ENCODE measurements at places on chromosomes 2 and 18.

GRCh38 chr2:159146996-159147666, 139.4 kb downstream of the WDSUB1 start:
- DNase-seq, result peak; percentile 54

DNA sequence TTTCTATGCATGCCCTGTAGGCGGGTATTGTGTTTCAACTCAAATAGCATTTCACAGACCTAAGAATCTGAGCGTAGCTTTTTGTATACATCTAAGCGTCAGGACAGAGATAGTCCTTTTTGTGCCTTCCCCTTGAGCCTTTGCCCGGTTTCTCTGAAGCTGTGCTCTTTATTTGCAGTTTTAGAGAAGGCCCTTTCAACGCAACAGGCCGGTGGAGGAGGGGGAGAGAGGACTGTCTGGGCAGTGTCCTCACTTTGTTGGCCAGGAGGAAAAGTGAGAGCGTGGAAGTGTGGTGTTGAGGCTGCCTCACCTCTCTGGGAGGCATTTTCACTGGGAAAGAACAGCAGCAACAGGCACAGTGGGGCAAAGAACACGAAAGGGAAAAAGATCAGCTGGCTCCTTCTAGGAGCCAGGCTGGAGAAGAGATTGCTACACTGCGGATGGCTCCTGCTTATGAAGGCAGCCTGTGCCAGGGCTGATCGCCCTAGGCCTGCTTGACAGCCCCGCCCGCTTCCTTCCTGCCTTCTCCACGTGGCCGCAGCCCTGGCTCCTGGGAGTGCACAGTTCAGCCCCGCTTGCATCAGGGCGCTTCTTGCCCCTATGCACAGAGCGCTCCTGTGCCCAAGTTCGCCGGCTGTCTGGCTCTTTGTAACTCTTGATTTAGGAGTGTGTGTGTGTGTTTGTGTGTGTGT, 195.6 kb upstream of the POU3F3 start:
- peak; percentile 8 for DNase-seq

GRCh38 chr2:99489063-99489760, 605 bp downstream of the REV1 start:
- DNase-seq, result peak; percentile 68

DNA sequence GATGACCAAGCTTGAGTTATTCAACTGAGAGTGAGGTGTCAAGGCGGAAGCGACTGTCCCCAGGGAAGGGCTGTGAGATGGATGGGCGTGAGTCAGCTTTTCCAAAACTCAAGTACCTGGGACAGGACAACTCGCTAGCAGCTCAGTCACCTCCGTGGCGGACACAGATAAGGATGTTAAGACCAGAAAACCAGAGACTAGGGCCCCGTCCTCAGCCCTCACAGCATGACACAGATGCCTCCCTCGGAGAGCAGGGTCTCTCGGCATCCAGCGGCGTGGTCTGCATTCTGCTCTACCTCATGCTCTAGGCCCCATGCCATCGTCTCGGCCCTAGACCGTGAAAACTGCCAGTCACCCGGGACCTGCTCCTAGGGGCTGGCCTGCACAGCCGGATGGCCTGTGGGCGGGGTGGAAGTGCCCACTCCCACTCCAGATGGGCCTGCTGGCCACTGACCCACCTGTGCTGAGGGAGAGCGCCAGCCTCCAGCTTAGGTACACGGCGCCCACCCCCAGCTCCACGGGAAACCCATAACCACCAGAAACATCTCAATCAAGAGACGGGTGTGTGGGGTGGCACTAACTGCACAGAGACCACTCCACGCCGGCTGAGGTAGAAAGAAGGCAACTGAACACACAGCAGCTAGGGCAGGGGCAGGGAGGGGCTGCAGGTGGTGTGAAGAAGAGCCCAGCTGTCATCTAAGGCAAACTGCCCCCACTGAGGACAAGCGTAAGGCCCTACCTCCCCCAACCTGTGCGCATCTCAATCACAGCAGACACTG, 39.8 kb downstream of the ANO7 start:
- no peak for DNase-seq

- DNase-seq, result no peak
Measured at GRCh38 chr2:224747765-224748164, 31.6 kb upstream of the CCDC195 start.

- DNase-seq, result no peak
Measured at GRCh38 chr2:29615841-29616240, 305.5 kb downstream of the ALK start.

DNA sequence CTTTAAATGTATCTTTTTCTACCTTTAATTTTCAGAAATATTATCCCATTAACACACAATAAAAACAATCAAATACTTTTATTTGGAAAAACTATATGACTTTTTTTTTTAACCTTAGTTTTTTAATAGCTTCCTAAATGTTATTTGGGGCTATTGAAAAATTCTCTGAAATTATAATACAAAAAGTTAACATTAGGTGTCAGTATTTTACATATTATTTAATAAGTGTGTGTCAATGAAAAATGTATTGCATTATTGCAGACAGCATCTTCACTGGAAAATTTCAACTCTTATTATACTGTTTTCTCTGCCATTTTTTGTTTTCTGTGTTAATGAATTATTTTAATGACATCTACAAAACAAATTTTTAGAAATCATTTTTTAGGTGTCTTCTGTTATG, 51.1 kb upstream of the ARHGAP15 start:
- DNase-seq, result no peak

DNA sequence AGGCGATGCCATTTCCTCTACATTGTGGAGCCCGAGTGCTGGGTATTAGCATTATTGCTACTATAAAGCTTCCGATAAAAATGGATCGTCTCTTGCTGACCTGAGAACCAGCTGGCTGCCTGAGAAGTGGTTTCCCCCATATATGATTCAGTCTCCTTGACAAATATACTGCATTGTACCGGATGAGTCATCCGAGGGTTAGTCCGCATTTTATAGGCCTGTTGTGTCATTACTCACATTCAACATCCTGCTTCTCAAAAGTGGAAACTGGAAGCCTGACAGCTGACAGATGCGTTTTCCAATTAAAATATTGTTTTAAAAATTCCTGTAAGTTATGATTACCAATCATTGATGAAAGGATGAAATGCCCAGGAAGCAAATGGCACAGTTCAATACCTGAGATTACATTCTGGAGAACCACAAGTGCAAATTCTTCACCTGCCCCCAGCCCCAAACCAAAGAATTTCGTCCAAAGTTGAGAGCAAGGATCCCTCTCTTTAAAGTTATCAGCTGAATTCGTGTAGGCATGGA, 65.7 kb downstream of the SPRED2 start:
- DNase-seq, result no peak

GRCh38 chr2:98782570-98782969, 51.6 kb upstream of the MGAT4A start:
- DNase-seq, result no peak

- DNase-seq, result no peak
Measured at GRCh38 chr2:137873536-137874244, 90.6 kb upstream of the HNMT start.

DNA sequence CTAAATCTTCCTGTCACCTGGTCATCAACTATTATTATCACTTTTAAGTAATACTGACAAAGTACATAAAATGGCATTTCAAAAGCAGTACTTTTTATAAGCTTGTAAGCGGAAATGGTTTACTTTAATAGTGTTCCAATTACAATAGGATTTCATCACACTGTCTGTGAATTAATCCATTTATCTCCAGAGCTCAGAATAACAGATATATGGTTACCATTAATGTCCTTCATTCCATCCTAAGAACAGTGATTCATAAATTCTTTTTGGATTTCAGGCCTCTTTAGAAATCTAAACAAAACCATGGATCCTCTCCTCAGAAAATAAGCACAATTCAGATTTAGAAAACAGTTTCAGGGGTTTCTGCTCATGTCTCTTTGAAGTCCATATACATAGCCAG, 68.4 kb downstream of the PID1 start:
- no peak for DNase-seq

DNA sequence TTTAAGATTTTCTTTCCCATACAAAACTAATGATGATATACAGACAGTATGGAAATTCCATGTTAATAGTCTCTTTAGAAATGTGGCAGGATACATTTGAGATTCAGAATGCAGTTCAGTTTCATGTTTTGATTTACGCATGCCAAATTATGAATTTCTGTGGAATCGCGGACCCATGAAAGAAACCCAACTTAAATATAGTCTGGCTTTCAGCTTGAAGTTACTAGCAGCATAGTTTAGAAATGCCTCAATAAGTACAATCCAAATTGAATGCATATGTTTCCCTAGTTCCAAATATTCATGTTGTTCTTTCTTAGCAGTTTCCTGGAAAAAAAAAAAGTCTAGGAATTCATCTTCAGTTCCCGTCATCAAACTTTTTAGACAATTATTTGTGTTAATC, 164.1 kb upstream of the RASGRP3 start:
- DNase-seq, result no peak

DNA sequence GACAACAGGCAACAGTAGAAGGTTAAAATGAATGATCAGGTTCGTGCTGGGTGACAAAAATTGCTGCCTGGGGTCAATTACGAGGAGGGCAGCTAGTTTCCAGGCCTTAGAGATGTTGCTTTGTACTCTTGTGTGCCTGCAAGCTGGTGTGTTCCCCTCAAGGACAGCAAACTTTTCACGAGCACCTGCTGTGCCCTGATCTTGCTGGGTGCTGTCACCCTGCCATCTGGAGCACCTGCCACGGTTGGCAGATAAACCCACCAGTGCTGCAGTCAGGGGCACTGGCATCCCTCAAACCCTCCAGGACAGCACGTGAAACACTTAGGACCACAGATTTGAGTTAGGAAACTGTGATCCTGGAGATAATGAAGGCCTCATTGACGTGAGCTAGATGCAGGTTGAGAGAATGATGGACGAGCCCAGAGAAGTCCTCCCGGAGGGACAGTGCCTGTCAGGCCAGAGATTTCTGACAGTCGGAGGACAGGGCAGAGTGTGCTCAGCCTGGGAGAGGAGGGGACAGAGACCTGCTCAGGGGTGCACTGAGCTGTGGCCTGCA, 104.3 kb upstream of the RAB12 start:
- DNase-seq, result no peak

- no peak for DNase-seq
Measured at GRCh38 chr2:105188343-105188742, 53.2 kb upstream of the GPR45 start.

DNA sequence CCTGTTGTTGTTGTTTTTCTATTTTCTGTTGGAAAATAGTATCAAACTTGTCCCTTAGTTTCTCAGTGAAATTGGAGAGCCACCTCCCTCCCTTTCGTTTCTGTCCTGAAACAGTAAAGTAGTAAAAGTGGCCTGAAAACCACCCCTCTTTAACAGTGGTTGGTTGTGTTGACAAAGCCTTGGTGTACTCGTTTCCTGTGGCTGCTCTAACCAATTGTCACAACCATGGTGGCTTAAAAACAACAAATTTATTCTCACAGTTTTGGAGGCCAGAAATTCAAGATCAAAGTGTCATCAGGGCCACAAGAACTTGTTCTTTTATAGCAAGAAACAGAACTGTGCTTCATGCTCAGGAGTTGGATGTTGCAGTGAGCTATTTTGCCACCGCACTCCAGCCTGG, 4.0 kb upstream of the DYSF start:
- no peak for DNase-seq

GRCh38 chr2:16040271-16041010, 100.1 kb downstream of the MYCN start:
- DNase-seq, result no peak

- DNase-seq, result peak; percentile 86
Measured at GRCh38 chr2:65186872-65187851, 40.5 kb upstream of the ACTR2 start.

GRCh38 chr2:36420569-36421181, 65.1 kb downstream of the CRIM1 start:
- no peak for DNase-seq

GRCh38 chr18:47755102-47755456, 175.4 kb downstream of the SMAD2 start:
- DNase-seq, result no peak

- DNase-seq, result no peak
Measured at GRCh38 chr2:236785611-236786057, 216.0 kb downstream of the ACKR3 start.

GRCh38 chr2:168404764-168405163, 51.3 kb upstream of the CERS6 start:
- DNase-seq, result no peak

DNA sequence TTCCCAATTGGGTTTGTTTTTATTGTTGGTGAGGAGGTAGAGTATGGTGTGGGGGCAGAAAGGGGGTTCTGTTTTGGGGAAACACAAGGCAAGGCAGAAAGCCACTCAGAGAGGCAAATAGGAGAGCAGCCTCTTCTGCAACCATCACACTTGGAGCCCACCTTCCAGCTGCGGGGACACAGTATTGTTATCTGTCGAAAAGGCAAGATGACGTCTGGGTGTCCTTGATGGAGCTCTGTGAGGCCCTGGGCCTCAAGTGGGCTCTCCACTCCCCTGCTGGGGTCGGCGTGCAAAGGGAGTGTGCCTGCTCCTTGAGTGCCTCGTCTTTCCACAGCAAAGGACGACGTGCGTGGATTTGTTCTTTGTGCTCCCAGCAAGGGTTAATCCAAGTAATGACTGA, 227.6 kb downstream of the ANAPC1 start:
- DNase-seq, result no peak

DNA sequence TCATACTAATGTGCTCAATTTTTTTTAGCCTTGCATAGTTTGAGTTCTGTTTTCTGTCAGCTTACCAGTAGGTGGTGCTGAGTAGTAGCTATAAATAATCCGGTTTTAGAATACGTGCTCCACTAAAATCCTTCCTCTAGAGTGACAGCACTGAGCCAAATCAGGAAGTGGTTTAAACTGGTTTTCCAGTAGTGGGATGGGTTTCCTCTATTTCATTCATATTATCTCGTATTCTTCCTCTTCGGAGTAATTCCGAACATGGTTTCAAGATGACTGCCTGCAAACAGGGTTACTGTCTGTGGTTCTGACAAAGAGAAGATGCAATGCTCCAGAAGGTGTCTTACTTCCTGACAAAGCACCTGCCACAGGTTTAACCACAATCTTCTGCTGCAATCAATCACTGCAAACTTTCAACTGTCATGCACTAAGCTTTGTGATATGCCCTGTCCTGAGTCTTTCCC, 496.9 kb upstream of the VRK2 start:
- no peak for DNase-seq

DNA sequence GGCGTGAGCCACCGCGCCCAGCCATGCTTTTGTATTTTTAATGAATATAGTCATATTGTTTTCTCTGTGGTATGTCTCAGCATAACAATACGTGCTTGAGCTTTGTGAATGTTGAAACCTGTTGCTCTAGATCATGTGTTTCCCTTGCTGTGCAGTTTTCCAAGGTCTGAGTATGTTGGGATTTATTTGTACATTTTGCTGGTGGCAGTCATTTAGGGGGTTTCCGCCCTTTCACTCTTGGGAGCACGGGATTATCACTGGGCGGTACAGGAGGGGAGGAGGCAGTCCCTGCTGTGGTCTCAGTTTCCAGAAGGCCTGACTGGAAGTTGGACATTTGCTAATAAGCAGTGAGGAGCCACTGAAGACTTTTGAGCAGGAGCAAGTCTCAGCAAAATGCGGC, 24.9 kb upstream of the CATIP start:
- no peak for DNase-seq

GRCh38 chr2:15942711-15943345, 2.5 kb downstream of the MYCN start:
- DNase-seq, result no peak

GRCh38 chr18:50429207-50429948, 54.5 kb downstream of the SKA1 start:
- peak; percentile 30 for DNase-seq

- no peak for DNase-seq
Measured at GRCh38 chr2:240711296-240711695, 19.6 kb downstream of the AQP12A start.

GRCh38 chr2:24453379-24454073, 37.5 kb upstream of the NCOA1 start:
- DNase-seq, result no peak

- DNase-seq, result no peak
Measured at GRCh38 chr2:144239306-144239705, 280.6 kb downstream of the ZEB2 start.

Measured in G401 (cell line).